GM13977 (cell line): ENCODE measurements at places on chromosomes 3 and 15.

- no peak for DNase-seq
Observed at GRCh38 chr3:114447545-114447944, 153.7 kb downstream of the TIGIT start.

DNA sequence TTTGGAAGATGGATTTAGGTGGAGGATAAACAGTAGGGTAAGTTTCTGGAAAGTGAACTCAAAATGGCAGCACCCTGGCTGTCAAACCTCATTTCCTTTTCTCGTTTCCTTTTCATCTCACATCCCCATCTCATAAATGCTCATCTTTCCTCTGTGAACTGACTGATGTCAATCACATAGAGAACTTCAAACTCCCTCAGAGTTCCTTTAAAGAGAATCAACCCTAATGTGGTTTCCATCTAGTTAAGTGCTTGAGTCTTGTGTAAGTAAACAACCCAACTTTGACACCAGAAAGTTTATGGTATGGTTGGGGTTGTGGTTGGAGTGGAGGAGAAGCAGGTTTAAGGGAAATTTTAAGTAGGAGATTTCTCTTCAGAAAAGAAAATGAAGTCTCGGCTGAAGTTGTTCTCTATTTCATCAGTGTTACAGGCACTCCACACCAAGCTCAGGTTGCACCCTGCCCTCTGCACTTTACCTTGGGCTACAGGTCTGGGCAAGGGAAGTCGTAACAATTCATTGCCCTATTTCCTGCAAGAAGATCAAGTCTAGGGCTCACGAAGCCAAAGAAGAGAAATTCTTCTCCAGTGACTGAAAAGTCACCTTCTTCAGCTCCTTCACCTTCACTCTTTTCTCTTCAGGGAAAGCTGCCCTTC lies 34.4 kb upstream of the TNIK start:
- DNase-seq, result no peak

GRCh38 chr3:197533927-197534725 lies 21.6 kb downstream of the BDH1 start:
- no peak for DNase-seq

DNA sequence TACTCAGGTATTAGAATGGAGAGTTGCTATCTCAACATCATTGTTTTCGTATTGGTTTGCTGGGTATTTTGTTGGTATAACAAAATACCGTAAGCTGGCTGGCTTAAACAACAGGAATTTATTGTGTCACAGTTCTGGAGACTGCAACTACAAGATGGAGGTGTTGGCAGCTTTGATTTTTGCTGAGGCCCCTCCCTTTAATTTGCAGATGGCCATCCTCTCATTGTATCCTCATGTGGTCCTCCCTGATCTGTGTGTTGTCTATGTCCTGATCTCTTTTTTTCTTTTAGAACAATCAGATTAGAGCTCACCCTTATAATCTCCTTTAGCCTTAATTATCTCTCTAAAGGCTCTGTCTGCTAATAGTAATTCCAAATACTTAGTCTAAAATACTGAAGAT lies 299.8 kb upstream of the GOLIM4 start:
- no peak for DNase-seq

GRCh38 chr15:88542342-88542733 lies 4.1 kb downstream of the DET1 start:
- DNase-seq, result no peak
